ENCODE measurements at places on chromosomes 6 and 20.

DNA sequence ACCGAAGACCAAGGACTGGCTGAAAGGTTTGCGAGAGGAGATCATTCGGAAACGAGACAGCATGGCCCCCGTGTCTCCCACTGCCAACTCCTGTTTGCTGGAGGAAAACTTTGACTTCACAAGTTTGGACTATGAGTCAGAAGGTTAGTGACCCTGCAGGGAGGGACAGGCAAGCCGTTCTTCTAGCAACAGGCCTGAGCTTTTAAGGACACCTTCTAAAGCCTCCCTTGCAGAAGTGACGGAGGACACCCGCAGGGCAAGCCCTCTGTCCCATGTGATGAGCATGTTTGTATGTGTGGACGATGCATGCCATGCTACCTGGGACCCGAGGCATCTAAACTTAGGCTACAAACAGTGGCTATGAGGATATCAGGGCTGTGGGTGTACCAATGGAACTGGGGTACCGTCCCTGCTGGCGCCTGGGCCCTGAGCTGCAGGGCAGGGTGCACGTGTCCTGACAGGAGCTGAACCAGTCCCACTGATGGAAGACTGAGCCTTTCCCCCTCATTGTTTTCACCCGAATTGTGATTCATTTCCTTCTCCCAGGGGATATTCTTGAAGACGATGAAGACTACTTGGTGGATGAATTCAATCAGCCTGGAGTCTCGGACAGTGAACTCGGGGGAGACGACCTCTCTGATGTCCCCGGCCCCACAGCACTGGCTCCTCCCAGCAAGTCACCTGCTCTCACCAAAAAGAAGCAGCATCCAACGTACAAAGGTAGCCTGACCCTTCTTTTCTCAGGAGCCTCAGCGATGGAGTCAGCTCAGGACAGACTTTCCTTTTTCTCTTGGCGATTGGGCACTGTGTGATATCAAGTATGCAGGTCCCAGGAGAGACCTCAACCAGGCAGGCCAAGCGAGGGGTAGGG lies 84.4 kb downstream of the SERAC1 start:
- no peak for DNase-seq

- DNase-seq = no peak
These were observed 14.5 kb downstream of the BTBD9 start for GRCh38 chr6:38625217-38625616.

DNA sequence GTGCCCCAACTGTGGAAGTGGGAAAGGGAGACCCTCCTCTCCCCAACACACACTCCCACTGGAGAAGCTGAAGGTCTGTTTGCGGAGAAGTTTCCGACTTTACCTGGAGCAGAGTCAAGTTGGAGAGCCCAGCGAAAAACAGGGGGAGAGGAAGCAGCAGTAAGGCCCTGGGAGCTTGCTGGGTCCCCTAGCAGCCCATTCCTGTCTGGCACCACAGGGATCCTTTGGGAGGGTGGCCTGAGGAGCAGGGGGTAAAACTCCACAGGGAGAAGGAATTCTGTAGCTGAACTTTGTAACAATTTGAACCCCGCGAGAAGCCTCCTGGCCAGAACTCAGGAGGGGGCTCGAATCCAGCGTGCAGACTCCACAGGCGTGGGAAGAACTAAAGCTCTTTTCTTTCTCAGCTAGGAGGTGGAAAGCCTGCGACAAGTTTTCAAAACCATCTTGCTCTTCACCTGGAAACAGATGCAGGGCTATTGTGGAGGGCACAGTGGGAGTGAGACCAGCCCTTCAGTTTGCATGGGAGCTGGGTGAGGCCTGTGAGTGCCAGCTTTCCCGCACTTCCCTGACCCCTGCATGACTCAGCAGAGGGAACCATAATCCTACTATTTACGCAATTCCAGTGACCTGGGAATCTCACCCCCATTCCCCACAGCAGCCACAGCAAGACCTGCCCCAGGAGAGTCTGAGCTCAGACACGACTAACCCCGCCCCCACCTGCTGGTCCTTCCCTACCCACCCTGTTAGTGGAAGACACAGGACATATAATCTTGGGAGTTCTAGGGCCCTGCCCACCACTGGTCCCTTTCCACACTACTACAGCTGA lies 25.8 kb downstream of the SERPINB9 start:
- no peak for DNase-seq

GRCh38 chr20:64049878-64050260 lies 430 bp upstream of the SOX18 start:
- DNase-seq = no peak

- no peak for DNase-seq
These were observed 1336.7 kb upstream of the CITED2 start for GRCh38 chr6:140711019-140711613.

- DNase-seq = no peak
These were observed 151.7 kb upstream of the CEP162 start for GRCh38 chr6:84379142-84379541.

- no peak for DNase-seq
These were observed 30.4 kb downstream of the IBTK start for GRCh38 chr6:82217018-82217586.

GRCh38 chr6:166500246-166500645 lies 86.2 kb downstream of the RAMACL start:
- no peak for DNase-seq

DNA sequence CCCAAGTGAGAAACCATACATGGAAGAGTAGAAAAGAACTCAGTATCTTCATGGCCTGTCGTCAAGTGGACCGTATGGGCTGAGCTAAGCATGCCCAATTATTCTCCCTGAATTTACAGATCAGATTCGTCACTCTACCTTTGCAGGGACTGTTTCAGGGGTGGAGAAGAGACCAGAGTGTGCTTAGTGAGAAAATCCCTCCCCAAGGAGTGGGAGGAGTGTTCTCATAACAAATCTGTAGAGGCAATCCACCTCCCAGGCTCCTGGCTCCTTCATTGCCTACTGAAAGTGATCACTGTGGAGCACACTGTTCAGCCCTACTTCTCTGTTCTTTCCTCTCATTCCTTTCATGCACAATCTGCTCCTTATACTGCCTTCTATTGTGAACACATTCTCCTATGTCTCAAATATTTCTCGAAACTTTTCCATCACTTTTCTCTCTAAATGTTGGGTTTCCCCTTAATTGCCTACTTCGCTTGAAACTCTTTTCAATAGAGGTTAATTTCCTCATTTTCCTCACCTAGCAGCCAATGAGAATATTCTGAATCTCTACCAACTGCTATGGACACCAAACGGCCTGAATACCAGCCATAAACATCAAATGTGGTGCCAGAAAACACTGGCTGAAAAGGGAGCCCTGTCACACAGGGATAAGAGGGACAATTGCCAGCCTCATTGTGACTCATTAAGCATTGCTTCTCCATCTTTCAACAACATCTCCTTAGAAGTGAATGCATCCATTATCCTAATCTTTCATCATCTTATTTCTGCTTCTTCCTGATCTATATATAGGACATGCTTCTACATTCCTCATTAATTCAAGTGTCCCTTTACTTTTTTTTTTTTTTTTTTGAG lies 398.3 kb downstream of the UTRN start:
- DNase-seq = no peak

DNA sequence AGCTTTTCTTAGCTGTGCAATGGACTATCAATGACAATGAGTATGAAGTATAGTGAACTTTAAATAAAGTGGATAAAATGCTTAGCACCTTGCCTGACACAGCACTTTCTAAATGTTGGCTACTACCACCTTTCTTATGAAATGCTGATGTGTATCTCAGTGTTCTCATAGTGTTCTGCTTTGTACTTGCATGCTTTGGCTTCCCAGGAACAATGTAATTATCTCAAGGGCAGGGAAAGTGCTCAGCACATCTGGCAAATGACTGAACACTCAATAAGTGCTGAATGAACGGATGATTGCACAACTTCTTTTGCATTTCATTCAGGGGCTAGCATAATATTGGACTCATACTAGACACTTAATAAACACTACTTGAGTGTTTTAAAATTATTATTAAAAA lies 28.2 kb upstream of the NOX3 start:
- DNase-seq = no peak
